ENCODE measurements at places on chromosomes 11 and 22.
A peak's percentile ranks its signal among the peaks of the same experiment; 100 is the strongest.

DNA sequence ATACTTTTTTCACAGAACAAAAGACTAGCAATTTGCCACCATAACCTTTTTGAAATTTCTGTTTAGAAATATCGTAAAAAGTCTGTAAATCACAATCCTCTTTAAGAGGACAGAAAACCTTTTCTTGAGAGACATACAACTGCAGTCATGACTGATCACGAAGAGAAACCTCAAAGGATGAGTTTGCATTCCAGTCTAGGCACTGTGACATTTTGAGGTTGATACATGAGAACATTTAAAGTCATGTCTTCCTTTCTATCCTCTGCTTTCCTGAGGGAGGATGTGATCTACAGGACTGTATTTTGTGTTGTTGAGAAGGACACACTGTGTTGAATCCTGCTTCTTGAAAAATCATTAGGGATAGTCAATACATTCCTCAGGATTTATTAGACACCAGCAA lies 476.7 kb upstream of the CCDC179 start:
- DNase-seq: no peak

DNA sequence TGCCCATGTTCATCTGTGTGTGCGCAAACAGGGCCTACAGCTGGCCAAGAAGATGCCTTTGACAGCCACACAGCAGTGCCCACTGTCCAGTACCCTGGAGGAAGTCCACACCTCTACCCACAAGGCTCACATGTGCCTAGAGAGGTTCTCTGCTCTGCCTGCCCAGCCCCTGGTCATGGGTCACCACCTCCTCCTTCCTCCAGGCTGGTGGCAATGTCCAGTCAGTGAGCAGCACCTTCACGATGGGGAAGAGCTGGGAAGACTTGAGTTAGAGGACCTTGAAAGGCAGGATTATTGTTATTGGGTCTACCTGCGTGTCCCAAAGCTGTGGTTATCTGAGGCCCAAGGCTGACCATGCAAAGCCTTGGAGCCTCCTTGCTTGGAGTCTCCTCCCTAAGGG lies 28.4 kb upstream of the TTC12 start:
- DNase-seq: no peak

- no peak for DNase-seq
These were observed 4.8 kb downstream of the SELENOM start for GRCh38 chr22:31102441-31103081.

GRCh38 chr22:35178446-35178845 lies 78.8 kb upstream of the HMGXB4 start:
- DNase-seq: no peak

- DNase-seq: no peak
These were observed 6.4 kb downstream of the UNC93B1 start for GRCh38 chr11:67997475-67997921.

DNA sequence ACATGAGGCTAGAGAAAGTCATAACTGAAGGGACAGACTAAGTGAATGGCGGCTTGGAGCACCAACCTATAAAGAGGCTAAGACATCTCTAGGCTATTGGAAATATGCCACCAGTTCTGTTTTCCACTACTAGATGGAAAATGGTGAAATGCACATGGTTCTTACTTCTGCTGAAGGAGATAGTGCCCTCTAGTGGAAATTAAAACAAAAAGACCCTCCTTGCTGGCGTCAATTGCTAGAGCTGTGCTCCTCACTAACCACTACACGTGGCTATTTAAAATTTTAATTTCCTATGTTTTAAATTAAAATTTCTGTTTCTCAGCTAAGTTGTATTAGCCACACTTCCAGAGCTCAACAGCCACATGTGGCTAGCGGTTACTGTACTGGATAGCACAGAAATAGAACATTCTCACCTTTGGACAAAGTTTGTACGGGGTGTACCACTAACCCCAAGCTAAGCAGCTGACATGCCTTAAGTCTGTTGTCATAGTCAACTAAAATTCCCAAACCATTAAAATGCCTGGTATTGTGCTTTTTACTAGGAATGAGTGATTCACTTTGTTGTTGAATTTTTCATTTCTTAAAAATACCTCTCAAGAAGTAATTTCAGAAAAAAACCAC lies 34.1 kb upstream of the CALCA start:
- no peak for DNase-seq

GRCh38 chr11:128550261-128550821 lies 37.0 kb downstream of the ETS1 start:
- no peak for DNase-seq

- DNase-seq: no peak
These were observed 264.7 kb upstream of the SESN3 start for GRCh38 chr11:95495706-95496105.

DNA sequence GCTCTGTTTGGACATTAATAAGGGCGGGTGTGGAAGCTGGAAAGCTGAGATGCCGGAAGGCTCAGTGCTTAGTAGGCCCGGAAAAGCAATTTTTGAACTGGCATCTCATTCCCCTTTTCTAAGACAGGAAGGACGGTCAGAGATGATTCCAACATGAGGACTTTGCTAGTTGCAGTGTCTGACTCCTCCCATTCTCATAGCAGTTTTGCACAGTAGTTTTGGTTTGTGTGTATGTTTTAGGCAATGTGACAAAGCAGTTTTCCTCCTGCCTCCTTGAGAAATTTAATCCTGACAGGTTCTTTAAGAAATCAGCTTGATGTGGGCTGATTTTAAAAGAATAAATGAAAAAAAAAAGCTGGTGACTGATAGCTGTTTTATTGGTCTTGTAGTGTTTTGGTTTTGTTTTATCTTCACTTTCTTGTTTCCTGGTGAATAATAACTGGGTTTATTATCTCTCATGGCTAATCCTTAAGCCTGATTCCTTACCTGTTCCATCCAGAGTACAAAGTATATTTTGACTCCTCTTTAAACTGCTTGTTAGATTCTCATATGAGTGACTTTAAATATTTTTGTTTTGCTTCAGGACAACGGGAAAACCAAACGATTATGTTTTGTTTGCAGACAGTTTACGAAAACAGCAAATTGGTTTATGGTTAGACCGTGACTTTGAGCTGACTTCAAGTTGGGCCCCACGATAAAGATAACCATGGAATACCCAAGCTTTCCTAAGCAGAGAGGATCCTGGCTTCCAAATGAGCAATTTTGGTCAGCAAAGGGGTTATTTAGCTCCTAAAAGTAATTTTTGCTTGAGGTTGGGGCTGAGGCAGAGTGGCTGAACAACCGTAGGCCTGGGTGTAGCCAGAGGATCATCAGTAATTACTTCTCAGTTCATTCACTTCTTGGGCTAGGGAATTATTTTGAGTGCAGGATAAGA lies 3.4 kb downstream of the PTPRJ start:
- no peak for DNase-seq

GRCh38 chr11:46930089-46930488 lies 6.5 kb upstream of the CSTPP1 start:
- no peak for DNase-seq

GRCh38 chr22:41656556-41656955 lies 32.1 kb downstream of the SNU13 start:
- DNase-seq: no peak

DNA sequence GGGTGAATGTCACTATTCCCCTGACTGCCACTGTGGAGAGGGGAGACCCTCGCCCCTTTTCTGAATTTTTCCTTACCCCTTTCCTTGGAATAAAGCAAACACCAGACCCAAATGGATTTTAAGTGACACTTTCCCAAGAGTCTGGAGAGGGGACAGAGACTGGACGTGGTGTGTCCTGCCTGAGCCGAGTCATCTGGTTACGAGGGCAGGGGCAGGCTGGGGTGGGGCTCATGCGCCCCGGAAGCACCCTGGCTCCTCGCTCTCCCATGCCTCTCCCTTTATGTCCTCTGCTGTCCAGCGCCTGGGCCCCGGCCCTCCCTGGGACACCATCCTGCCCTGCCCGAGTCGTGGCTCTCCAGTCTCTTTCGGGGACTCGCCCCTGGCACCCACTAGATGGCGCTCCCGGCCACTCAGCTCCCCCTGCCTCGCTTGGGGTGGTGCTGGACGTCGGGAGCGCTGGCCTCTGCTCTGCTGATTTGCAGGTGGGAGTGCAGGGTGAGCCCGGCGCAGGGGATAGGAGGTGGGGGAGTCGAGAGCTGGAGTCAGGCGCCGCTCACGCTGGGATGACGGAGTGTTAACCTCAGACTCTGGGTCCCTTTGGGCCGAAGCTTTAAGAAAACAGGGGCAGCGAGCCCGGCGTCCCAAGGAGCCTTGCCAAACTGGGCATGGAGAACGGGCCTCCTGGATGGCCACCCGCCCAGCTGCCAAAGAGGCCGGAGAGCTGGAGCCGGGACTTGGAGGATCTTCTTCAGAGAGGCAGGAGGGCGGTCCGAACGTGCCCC lies 89.8 kb downstream of the RPS6KA4 start:
- peak; percentile 53 for DNase-seq

GRCh38 chr22:21026783-21027692 lies 5.3 kb downstream of the SLC7A4 start:
- DNase-seq: no peak

- no peak for DNase-seq
These were observed 40.3 kb upstream of the RASSF10 start for GRCh38 chr11:12968826-12969225.

DNA sequence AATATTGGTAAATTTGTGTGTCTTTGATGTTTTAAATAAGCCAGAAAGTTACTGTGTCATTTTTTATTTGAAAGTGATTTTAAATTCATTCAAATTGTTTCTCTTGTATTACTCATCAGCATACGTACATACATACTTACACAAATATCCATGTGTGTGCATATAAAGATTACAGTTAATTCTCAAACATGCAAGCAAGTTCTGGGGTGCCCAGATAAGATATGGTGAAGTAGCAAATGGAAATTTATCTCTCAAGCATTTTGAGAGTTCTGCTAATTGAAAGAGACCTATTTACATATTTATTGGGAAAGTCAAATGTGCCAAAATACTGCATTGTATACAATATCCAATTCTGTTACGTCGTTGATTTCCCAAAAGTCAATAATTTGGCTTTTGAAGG lies 1024.0 kb upstream of the CNTN5 start:
- no peak for DNase-seq

DNA sequence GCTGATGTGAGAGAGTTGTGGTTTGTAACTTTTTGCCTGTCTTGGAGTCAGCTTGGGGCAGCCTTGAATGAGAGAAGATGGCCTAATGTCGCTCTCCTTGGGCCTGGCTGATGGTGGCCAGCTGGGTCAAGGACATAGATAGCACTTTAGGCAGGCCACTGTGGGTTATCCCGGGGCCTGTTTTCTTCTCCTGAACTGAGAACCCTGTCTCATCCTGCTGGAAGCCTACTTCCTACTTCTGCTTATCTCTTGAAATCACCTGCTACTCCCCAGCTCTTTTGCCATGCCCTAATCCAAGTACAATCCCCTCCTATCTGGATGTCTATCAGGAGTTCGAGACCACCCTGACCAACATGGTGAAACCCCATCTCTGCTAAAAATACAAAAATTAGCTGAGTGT lies 49.5 kb downstream of the OSBP2 start:
- no peak for DNase-seq

DNA sequence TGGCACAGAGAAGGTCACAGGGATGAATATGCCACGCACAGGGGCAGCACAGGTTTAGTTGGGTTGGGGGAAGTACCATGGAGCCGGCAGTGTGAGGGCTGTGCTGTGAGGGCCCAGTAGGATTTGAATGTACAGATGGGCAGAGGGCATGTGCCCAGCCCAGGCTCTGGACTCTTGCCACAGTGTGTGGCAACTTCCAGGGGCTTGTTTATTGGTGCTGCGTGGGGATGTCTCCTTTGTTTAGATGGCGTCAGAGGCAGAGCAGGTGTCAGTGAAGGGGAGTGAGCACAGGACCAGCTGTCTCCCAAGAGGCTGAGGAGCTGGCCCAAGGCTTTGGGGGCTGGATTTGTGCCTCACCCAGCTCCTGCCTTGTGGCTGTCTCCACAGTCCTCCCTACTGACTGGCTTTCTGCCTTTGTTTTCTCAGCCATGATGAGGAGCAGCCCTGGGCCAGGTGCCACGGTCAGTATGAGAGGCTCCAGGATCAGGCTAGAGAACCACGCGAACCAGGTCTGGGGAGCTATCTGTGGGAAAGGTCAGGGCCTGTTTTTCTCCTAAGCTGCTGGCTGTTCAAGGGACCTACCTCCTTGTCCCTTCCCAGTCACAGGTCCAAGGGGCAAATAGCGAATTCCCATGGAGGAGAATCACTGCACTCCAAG lies 21.9 kb downstream of the SUN2 start:
- no peak for DNase-seq

GRCh38 chr11:2791521-2792380 lies 92.0 kb upstream of the KCNQ1OT1 start:
- DNase-seq: no peak

DNA sequence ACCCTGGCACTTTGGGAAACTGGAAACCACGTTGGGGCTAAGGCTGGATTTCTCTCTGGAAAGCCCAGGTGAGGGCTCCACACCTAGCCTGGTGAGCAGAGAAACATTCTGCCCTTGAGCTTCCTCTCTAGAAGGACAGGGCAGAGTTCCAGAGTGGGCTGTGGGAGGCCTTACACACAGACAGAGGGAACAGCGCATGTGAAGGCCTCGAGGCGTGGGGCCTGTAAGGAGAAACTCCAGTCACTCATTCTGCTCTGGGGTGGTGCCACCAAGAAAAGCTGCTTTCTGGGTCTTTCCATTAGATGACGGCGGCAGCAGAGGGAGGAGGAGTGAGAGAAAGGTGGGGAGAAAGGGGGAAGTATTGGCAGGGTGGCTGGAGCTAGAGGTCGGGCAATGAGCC lies 183.1 kb downstream of the CHST1 start:
- DNase-seq: no peak

GRCh38 chr11:9868641-9869040 lies 204.8 kb downstream of the SWAP70 start:
- no peak for DNase-seq

GRCh38 chr11:79193663-79194310 lies 247.0 kb downstream of the TENM4 start:
- no peak for DNase-seq

DNA sequence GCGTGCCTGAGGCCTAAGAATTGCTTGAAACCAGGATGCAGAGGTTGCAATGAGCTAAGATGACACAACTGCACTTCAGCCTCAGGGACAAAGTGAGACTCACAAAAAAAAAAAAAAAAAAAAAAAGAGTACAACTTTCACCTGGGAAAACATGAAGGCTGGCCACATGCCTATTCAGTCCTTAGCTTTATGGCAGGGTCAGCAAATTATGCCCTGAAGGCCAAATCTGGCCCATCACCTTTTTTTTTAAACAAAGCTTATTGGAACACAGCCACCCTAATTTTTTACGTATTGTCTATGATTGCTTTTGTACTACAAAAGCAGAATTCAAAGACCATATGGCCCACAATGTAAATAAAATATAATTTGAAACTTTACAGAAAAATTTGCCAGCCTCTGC lies 8.2 kb downstream of the FSHB start:
- DNase-seq: no peak

- no peak for DNase-seq
These were observed 77.0 kb downstream of the C22orf31 start for GRCh38 chr22:28984482-28985158.

DNA sequence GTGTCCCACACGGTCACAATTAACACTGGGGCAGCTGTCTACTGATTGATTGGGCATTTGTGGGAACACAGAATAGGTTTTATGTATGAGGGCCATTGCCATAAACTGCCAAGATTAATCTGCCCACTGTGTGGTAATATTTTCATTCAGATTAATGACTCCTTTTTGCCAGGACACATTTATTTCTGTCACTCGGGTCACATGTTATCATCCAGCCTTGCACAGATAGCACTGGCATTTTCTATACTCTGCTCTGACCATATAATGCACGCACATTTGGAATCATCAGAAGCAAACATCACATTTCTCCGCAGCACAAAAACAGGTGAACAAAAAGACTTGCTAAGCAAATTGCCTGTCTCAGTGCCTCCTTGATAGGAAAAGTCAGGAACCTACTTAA lies 138.3 kb downstream of the CADM1 start:
- DNase-seq: no peak

All from stimulated activated CD4-positive, alpha-beta T cell treated with anti-CD3 and anti-CD28 coated beads, TNF-alpha, amount 100 ng/mL, for 4 hours (primary cell).